ENCODE measurements at places on chromosomes 3 and 15. TPM values are rescaled to one million over a fixed set of nuclear protein-coding genes. Genes with fewer than 3 reads are reported as not detected.

The AGTR1 gene
- 0.32 TPM for total RNA-seq

The ECT2 gene
- total RNA-seq: 16.7 TPM

The ACTRT3 gene
- total RNA-seq: 1.8 TPM

The TIGIT gene
- not detected for total RNA-seq

The FEZF2 gene
- total RNA-seq: 14.9 TPM

The SPSB4 gene
- 4.1 TPM for total RNA-seq

The A4GNT gene
- not detected for total RNA-seq

The CNTN3 gene
- total RNA-seq: 19.9 TPM

The EPHA6 gene
- total RNA-seq: 47.8 TPM

The DOCK3 gene
- 98.7 TPM for total RNA-seq

The FSTL1 gene
- 51.0 TPM for total RNA-seq

The TEX264 gene
- total RNA-seq: 29.6 TPM

The ZNF609 gene
- total RNA-seq: 56.2 TPM

The PLCH1 gene
- total RNA-seq: 16.1 TPM

The GOLGA8Q gene
- total RNA-seq: 3.3 TPM

The FBXO40 gene
- 2.9 TPM for total RNA-seq

The STX19 gene
- total RNA-seq: 0.58 TPM

The CTXN2 gene
- 3.4 TPM for total RNA-seq

The PIAS1 gene
- 55.9 TPM for total RNA-seq

The MAPKBP1 gene
- 63.2 TPM for total RNA-seq
